ENCODE measurements at places on chromosomes 5 and 9. TPM values are rescaled to one million over a fixed set of nuclear protein-coding genes. Genes with fewer than 3 reads are reported as not detected.
A peak's percentile ranks its signal among the peaks of the same experiment; 100 is the strongest.

DNA sequence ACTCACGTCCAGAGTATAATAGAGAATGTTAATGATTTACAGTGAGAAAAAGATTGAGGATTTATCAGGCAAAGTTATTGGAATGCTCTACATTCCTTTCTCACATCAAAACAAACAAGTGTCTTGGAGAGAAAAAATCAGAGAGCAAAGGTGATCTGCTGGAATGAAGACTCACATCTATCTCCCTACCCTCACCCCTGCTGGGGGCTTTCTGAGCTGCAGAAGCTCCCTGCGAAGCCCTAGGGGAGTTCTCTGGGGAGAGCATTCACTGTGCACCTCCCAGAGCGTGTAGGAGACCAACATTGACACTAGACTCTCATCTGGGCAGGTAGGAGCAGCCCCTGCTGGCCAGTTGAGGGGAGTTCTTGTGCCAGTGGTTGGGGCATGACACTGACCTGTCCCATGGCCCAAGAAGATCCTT, 76.6 kb upstream of the ADAMTS16 start:
- peak; percentile 75 for DNase-seq

GRCh38 chr9:13715430-13715829, 435.9 kb upstream of the MPDZ start:
- DNase-seq: no peak

The ANKRD18A gene
- 0.58 TPM for total RNA-seq

GRCh38 chr9:131397100-131397790, 3.4 kb downstream of the PRRC2B start:
- no peak for DNase-seq

DNA sequence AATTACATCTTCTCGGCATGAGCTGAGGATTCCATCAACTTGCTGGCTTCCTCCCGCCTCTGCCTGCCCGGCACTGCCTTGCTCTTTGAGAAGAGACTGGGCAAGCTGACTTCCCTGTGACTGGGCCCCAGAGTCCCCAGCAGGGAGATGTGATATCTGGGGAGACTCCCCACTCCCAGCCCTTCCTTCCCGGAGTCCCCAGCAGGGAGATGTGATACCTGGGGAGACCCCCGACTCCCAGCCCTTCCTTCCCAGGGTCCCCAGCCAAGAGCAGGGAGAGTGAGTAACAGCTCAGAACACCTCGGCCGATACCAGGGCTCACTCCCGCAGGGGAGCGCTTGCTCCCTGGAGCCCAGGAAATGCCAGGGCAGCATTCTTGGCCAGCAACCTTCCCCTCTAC, 90.1 kb upstream of the NEURL1B start:
- DNase-seq: no peak

GRCh38 chr9:135002336-135002735, 84.6 kb upstream of the FCN1 start:
- DNase-seq: no peak

DNA sequence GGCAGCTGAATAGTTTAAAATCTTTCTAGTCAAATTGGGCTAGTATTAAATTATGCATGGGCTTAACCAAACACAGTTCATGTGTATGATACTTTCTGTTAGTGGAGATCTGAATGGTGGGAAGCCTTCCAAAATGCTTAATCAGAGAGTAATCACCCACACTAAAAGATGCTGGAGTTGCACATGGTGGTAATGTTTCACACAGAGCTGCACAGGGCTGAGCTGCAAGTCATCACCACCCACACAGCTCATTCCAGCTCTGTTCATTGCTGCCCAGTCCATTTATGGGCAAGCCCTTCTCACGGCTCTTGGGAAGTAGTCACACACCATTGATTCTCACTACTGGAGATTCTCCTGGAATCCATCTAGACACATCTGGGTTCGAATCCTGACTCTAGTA, 351.5 kb upstream of the KCNN2 start:
- no peak for DNase-seq

The FBXO10 gene
- 9.7 TPM for total RNA-seq

DNA sequence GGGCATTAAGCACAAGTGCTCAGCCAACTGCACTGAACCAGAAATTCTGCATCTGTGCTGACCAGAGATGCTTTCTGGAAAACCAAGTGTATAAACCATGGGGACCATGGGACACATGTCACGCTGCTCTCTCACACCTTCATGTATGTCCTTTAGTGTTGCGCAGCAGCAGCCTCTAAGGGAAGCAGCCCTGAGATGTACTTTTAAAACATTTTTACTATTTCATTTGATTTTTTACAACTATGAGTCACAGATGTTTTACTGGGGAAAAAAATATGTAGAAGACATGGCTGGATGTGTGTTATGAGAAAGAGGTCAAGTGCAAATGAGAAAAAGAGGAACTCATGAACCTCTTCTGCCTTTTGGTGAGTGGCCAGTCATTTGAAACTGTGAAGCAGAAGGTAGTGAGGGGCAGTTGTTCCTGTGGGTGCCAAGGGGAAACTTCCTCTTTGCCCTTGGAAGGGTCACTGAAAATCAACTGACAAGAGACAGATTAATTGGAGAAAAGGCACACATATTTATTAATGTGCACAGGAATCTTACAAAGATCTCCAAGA, 31.4 kb upstream of the SYK start:
- no peak for DNase-seq

GRCh38 chr9:92745331-92745730, 19.3 kb downstream of the BICD2 start:
- no peak for DNase-seq

DNA sequence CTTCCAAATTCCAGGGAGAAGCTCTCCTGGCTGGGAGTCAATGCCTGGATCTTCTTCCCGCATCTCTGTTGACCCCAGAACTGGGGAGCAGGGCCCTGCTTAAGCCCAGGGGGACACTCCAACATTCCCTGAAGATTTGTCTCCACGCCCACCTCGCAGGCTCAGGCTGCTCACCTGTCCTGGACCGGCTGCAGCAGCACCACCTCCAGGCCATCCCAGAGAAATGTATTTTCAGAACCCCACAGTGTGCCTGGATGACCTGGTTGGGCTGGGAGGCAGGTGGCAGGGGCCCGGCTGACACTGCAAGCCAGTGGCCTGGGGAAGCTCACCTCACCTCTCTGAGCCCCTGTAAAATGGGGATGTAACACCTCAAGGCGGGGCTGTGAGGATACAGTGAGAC, 27.1 kb upstream of the ZBTB43 start:
- no peak for DNase-seq

DNA sequence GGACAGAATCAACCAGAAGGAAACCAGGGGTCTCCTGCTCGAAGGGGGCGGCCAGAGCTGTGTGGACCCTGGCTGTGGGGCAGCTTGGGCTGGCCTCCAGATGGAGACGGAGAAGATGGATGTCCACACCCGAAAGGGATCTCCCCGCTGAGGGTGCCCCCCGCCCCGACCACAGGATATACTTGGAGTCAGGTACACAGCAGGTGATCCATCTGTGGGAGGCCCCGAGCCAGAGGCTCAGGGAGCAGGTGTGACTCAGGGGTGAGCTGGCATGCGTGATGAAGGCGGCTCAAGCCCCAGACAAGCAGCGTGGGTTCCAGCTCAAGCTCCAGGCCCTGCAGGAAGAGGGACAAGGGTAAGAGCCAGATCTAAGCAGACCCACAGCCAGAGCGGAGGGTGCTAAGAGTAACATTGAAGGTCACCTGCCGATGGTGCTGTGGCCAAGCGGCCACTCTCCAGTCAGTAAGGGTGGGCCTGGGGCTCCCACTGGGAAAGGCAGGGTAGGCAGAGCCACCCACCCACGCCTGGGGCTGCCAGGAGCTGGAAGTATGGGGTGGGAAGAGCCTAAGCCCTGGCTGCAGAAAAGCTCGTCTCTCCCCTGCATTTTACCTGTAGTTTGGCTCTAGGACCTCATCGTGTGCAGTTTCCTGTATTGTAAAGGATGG, 30.6 kb upstream of the MVB12B start:
- DNase-seq: no peak

The PDCD1LG2 gene
- 2.5 TPM for total RNA-seq

DNA sequence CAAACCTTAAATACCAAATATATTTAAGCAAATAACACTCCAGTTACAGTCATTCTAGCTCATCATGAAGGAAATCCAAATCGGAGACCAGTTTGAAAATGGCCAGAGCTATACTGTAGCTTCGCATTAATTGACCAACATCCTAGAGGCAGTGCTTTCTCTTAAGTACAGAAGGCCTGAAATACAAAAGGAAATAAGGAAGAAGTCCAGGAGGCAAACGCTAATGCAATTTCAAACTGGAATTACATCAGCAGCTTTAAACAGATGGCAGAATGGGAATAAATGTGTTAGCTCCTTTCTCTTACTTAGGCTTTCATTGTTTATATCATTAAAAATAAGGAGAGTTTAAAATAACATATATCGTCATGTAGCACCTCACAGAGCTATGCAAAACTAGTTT, 197.0 kb downstream of the SEC61B start:
- no peak for DNase-seq

DNA sequence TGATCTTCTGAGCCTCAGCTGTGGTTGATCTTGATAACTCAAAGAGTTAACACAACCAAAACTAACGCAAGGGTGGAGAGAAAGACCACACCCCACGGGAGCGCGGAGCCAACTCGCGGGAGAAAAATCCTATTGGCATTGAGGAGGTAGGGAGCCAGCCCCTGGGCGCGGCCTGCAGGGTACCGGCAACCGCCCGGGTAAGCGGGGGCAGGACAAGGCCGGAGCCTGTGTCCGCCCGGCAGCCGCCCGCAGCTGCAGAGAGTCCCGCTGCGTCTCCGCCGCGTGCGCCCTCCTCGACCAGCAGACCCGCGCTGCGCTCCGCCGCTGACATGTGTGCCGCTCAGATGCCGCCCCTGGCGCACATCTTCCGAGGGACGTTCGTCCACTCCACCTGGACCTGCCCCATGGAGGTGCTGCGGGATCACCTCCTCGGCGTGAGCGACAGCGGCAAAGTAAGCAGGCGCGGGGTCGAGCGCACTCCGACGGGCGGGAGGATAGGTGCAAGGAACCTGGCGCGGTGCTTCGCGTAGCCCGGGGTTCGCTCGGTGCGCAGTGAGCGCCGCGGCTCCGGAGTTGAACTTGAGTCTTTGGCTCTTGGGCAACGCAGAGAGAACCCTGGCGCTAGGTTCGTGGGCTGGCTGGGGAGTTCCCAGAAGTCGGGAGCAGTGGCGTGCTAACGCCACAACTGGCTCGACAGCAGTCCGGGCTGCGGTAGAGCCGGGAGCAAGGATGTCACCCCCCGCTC, at the start of gene GDA:
GDA (plus strand) TSS at position 210 of the 745 bp plus-strand sequence; CDS start at position 330, 120 bp downstream.
- DNase-seq: no peak

The LCN1 gene
- not detected for total RNA-seq

The CTSV gene
- total RNA-seq: not detected

DNA sequence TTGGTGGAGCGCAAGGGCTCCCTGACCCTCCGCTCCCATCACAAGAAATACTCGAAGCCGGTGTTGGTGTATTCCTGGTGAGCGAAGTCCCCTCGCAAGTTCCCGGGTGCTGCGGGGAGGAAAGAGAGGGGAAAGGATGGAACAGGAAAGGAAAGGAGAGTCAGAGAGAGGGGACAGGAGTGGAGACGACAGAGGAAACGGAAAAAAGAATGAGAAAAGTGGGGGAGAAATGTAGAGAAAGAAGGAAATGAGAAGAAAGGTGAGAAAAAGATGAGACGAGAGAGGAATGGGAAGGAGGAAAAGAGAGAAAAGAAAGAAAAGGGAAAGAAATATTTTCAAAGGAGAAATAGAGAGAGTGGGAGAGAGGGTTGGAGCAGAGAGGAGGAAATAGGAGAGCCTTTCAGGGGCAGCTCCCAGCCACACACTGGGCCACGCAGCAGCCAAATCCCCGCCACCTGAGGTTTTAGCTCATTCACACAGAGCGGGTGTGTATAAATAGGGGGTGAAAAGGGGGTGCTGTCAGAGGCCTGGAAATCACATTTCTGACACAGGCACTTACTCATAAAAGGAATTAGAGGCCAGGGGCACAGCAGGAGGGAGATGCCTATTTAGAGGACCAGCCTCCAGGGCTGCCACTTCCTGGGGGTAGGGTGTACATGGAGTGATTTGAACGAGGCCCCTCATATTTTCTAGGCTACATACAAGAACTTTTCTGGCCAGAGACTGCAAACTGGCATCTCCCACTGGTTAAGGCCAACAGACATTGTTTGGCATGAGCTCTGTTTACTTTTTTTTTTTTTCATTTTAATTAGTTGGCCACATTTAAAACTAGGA, 555 bp downstream of the CFAP95 start:
- DNase-seq: no peak

- no peak for DNase-seq
Measured at GRCh38 chr9:37995348-37995737, 73.7 kb downstream of the SHB start.

The MTAP gene
- 18.3 TPM for total RNA-seq

The TRPM3 gene
- total RNA-seq: not detected

- DNase-seq: no peak
Measured at GRCh38 chr5:67214707-67215447, 18.3 kb upstream of the CD180 start.

The CATSPER3 gene
- 0.65 TPM for total RNA-seq

- DNase-seq: no peak
Measured at GRCh38 chr9:14383294-14383693, 69.4 kb upstream of the NFIB start.

The LVRN gene
- total RNA-seq: 2.1 TPM

The IL5 gene
- total RNA-seq: not detected

DNA sequence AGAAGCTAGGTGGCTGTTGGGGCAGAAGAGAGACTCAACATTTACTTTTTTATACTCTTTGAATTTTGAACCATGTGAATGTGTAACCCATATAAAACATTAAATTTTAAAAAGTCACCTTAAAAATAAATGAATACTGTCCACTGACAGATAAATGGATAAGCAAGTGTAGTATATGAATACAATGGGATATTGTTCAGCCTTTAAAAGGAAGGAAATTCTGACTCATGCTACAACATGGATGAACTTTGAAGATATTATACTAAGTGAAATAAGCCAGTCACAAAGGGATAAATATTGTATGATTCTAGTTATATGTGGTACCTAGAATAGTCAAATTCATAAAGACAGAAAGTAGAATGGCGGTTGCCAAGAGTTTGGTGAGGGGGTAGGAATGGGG, 113.9 kb downstream of the TMEM174 start:
- no peak for DNase-seq

DNA sequence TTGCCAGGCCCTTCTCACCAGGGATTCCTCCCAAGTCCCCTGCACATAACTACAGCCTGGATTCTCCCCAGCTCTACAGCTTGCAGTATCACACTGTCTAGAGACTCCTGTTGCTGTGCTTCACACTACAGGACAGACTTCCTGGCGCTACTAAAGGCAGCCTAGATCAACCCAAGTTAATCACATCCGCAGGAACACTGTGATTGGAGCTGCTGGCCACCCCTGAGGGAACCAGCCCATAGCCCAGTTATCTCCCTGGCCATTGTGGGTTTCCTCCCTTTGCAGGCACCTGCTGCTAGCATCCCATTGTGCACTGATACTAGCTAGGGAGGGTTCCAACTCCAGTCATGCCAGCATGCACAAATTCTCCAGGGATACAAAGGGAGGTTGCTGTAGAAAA, 53.5 kb downstream of the NLN start:
- no peak for DNase-seq

The CNTFR gene
- total RNA-seq: 1.2 TPM

- DNase-seq: no peak
Measured at GRCh38 chr5:78597974-78598371, 50.6 kb downstream of the LHFPL2 start.
